WTC11 (cell line): ENCODE measurements at places on chromosomes 16 and 17. TPM values are rescaled to one million over a fixed set of nuclear protein-coding genes. Genes with fewer than 3 reads are reported as not detected.

The FSCN2 gene
- 0.31 to 0.89 TPM (median 0.46 TPM) in 3 replicates for total RNA-seq

The CLEC18B gene
- total RNA-seq, result 0.20 to 0.71 TPM (median 0.50 TPM) in 3 replicates

The COL1A1 gene
- total RNA-seq, result 46.1 to 52.1 TPM (median 50.4 TPM) in 3 replicates

The PITPNM3 gene
- total RNA-seq, result 2.1 to 2.8 TPM (median 2.3 TPM) in 3 replicates
